ENCODE measurements at places on chromosomes 7 and 10. TPM values are rescaled to one million over a fixed set of nuclear protein-coding genes. Genes with fewer than 3 reads are reported as not detected.

The GJC3 gene
- not detected for total RNA-seq

The PTPRZ1 gene
- not detected for total RNA-seq

The TYW1 gene
- 21.4 TPM for total RNA-seq

The TMEM213 gene
- total RNA-seq = not detected

The NRAP gene
- not detected for total RNA-seq

The CYP3A4 gene
- not detected for total RNA-seq

The DHX32 gene
- 6.4 TPM for total RNA-seq

The DGKB gene
- not detected for total RNA-seq

The LFNG gene
- total RNA-seq = 116 TPM

The POR gene
- 48.7 TPM for total RNA-seq

The MPP7 gene
- total RNA-seq = 22.7 TPM

The SFRP4 gene
- not detected for total RNA-seq

The BUD31 gene
- 170 TPM for total RNA-seq

The IDI2 gene
- not detected for total RNA-seq

The AOAH gene
- 2.6 TPM for total RNA-seq

The ITGB8 gene
- total RNA-seq = 0.23 TPM

The TMEM178B gene
- 0.96 TPM for total RNA-seq

The TSPAN12 gene
- total RNA-seq = not detected

The CPVL gene
- 6.0 TPM for total RNA-seq

The OR13A1 gene
- 0.10 TPM for total RNA-seq
